Epithelial cell of umbilical artery (primary cell): ENCODE measurements at places on chromosomes 5 and 9. TPM values are rescaled to one million over a fixed set of nuclear protein-coding genes. Genes with fewer than 3 reads are reported as not detected.

GAS1 gene
- total RNA-seq = 0.65 and 0.76 TPM in 2 replicates

ANKRD31 gene
- not detected in 2 replicates for total RNA-seq

NR4A3 gene
- total RNA-seq = under 0.01 TPM in 2 replicates

RIOK2 gene
- total RNA-seq = 20.2 and 24.0 TPM in 2 replicates
